NCI-H1694 treated with DMSO at 0.1 percent for 48 hours (cell line): ENCODE measurements at places on chromosomes 2 and 18.

GRCh38 chr2:99386011-99386410, 48.8 kb downstream of the EIF5B start:
- no peak for DNase-seq

DNA sequence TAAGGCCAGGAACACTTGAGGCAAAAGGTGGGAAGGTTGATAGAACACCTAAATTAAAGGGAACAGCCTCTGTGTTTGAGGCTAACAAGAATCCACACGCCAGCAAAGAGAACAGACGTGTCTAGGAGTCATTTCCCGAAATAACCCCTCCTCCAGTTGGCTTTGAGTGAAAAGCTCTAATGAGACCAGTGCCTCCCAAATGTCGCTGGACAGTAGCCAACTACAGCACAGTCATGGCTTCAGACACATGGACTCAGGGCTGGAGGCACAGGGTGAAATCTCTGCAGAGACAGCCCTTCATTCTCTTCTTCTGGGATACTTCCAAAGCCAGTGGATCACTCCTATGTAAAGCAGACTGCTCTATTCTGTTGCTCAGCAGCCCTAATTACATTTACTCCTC, 49.6 kb downstream of the SOWAHC start:
- DNase-seq, result peak; percentile 97

- DNase-seq, result no peak
Observed at GRCh38 chr2:86430368-86430767, 10.8 kb upstream of the KDM3A start.

- no peak for DNase-seq
Observed at GRCh38 chr2:71605173-71605641, 151.8 kb downstream of the DYSF start.

DNA sequence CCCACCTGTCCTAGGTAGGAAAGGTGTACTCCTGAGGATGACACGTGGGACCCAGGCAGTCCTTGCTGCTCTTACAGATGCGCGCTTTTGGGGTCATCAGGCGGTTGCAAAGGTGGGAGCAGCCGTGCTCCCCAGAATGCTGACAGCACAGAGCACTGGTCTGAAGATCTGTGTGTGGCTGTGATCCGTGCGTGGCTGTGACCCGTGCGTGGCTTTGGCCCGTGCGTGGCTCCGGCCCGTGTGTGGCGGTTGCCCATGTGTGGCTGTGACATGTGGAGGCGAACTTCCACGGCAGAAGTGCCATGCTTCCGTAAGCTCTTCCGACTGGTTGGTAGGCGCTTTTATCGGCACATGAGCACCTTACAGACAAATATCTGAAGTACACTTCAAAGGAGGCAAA, 270.0 kb downstream of the AGAP1 start:
- DNase-seq, result no peak

DNA sequence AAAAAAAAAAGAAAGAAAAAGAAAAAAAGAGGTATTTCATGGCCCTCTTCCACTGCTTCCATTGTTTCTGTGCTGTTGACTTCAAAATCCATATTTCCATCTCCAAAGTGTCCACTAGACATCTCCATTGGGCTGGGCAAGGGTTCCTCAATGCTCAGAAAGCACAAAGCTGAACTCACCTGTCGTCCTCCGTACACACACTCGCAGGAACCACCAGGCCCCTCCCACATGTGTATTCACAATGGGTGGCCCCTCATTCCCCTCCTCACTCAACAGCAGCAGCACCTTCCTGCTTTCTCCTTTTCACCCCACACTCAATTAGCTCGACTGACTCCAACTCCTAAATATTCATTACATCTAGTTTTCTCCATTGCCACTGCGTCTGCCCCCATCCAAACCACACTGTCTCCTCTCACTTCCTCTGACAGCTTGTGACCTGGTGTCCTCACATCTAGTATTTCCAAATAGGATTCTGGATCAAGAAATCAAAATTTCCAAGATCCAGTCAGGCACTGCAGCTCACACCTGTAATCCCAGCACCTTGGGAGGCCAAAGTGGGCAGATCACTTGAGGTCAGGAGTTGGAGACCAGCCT, 25.2 kb downstream of the OSBPL1A start:
- no peak for DNase-seq

DNA sequence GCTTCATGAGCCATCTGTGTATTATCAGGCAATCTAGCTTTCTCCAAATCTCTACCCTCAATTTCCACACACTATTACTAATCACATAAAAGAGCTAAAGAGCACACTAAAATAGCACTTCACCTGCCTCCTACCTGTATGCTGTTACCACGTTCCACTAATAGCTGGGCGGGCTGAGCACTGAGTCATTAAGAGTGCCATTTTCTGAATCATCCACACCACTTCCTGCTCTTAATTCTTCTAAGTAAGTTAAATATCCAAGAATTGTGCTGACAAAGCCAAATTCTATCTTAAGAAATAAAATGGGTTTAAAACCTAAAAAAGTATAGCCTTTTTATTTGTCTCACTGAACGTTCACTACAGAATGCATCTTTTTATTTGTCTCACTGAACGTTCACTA, 35.7 kb downstream of the NOL10 start:
- no peak for DNase-seq

- peak; percentile 68 for DNase-seq
Observed at GRCh38 chr2:62475172-62476011, 30.6 kb downstream of the TMEM17 start.

GRCh38 chr2:42169100-42169873, at the start of gene EML4:
TSS of gene EML4 (plus strand) at chr2:42169353. CDS start at chr2:42169612, 259 bp downstream.
- peak; percentile 50 for DNase-seq

DNA sequence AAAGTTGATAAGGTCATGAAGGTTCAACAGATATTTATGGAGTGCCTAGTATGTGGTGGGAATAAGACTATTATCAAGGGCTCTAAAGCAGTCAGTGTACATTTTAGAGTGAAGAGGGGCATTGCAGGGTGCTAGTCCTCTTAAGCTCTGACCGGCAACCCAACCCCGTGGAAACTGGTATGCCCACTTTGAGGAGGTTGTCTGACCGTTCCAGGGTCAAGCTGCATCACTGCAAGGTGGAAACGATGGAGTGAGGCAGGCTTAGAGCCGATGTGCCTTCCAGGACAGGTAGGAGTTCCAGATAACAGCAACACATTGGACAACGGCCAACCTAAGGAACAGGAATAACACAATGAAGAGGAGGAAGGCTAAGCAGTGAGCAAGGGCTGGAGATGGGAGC, 1.4 kb upstream of the UCN start:
- no peak for DNase-seq

- DNase-seq, result no peak
Observed at GRCh38 chr18:49845629-49846360, 32.5 kb upstream of the ACAA2 start.

DNA sequence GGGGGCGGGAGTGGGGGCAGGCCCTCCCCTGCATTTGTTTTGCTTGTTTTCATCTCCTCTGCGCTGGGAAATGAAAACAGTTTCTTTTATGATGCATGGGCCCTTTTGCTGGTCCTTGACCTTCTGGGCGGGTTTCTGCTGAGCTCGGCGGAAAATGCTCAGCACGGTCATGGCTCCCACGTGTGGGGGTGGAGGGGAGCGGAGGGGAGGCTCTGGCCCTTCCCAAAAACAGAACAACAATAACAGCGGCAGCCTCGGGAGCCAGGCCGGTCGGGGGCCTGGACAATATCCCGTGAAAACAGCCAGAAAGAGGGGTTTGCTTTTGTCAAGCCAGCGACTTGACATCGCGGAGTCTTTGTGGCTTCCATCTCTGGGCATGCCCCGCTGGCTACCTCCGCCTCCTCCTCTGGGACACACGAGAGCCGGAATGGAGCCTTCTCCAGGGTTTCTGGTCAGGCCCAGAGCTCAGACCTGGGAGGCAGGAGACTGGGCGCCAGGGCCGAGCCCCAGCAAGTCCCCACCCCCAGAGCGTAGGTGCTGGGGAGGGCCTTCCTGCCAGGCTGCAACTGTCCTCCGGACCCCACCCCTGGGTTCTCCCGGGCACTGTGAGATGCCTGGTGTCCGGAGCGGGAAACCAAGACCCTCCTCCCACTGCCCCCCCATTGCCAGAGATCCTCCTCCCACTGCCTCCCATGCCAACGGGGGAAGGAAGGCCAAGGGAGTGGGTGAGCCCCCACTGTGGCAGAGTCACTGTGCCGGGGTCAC, 35.9 kb upstream of the SNED1 start:
- no peak for DNase-seq

DNA sequence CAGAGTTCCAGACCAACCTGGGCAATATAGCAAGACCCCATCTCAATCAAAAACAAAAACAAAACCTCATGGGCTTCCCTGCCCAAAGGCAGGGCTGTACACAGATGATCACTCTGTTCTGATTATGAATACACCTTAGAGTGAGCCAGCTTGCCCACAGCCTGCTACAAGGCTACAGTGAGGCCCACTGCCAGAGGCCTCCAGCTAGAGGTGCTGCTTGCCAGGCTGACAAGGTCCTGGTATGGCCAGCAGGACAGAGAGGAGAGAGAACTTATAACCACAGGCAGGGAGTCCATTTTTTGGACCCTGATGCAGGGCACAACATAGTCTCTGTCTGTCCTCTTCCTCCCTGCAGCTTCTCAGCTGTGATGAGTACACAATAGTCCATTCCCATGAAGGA, 41.5 kb downstream of the KANSL3 start:
- no peak for DNase-seq

DNA sequence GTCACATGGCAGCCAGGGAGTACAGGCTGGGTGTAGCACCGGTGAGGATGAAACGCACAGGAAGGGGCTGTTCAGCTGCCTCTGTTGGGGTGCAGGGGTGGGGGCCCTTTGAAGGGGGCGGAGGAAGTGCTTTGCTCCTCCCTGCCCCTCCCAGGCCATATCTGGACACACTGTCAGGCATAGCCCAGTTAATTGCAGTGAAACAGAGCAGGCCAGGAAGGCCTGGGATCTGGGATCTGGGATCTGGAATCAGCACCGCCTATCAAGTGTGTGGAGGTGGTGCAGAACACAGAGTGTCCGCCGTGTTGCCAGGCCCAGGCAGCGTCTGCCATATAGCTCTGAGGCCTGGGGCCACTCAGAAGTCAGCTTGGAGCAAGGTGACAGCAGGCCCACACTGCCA, 119.3 kb upstream of the MSH2 start:
- DNase-seq, result no peak

DNA sequence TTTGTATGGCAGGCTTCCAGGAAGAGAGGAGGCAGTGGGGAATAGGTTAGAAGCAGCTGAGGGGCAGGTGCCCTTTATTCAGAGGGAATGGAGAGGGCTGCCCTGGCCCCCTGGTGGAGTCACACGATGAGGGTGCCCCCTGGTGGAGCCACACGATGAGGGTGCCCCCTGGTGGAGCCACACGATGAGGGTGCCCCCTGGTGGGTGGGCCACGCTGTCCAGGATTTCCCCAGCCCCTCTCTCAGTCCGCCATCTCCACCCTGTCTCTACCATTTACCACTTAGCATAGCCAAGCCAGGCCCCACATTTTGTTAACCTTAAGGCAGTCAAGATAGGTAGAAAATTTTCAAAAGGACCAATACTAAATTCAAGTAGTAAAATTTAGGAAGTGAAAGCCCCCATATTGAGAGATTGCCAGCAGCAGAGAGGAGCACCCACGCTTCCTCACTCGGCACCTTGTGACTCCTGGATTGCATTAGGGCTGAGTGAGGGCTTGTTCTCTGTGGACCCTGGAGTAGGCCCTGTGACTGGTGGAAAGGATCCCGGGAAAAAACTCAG, 10.4 kb upstream of the FAM228A start:
- DNase-seq, result no peak

DNA sequence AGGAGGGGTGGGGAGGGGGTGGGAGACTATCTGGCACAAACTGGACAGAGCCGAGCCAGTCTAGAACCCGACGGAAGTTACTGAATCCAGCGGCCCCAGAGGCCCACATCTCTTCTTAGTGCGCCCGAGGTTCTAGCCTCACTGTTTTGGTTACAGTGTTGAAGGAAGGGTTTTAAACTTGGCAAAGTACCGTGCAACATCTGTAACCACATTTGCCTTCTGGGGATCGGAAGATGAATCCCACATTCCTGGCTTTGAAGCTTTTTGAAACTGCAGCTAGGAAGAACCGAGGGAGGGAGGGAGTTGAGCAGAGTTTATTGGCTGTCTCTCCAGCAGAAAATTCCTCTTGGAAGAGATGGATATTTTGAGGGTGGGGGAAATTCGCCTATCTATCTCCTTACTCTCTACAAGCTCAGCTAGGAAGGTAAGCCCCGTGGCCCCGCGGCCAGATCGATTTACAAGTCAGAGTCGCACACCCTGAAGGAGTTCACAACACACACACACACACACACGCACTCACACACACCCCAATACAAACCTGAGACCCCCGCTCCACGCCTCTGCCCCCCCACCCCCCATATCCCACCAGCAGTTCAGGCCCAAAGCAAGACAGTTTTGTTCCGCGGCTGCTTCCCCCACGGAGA, 1.0 kb downstream of the ACVR1 start:
- no peak for DNase-seq
